ENCODE measurements at places on chromosomes 7 and 10. TPM values are rescaled to one million over a fixed set of nuclear protein-coding genes. Genes with fewer than 3 reads are reported as not detected.
A peak's percentile ranks its signal among the peaks of the same experiment; 100 is the strongest.

GRCh38 chr7:113639221-113639620 is 279.6 kb downstream of the PPP1R3A start:
- DNase-seq, result no peak

Gene POLR2J2
- 3.0 TPM for total RNA-seq

Gene EEF1AKMT2
- total RNA-seq, result 14.4 TPM

Gene PCBD1
- total RNA-seq, result 82.5 TPM

GRCh38 chr10:32949221-32949678 is 8.8 kb downstream of the ITGB1 start:
- DNase-seq, result no peak

Gene TSPAN13
- total RNA-seq, result 2.2 TPM

DNA sequence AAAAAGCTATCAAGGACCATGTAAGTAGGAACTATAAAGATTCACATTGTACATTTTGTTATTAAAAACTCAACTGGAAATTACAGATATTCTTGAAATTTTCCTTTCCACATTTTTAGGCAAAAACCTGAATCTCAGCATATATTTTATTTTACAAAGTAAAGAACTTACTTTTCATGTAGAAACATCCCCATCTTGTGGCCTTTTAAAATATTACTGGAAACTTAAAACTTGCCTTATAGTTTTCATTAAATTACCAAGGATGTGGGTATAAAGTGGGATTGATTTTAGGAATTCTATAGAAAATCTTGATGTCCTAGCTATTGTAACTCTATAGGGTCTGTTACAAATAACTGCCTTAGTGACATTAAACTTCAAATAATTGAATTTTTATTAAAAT is 10.6 kb downstream of the DBF4 start:
- no peak for DNase-seq

Gene LIPK
- total RNA-seq, result not detected

DNA sequence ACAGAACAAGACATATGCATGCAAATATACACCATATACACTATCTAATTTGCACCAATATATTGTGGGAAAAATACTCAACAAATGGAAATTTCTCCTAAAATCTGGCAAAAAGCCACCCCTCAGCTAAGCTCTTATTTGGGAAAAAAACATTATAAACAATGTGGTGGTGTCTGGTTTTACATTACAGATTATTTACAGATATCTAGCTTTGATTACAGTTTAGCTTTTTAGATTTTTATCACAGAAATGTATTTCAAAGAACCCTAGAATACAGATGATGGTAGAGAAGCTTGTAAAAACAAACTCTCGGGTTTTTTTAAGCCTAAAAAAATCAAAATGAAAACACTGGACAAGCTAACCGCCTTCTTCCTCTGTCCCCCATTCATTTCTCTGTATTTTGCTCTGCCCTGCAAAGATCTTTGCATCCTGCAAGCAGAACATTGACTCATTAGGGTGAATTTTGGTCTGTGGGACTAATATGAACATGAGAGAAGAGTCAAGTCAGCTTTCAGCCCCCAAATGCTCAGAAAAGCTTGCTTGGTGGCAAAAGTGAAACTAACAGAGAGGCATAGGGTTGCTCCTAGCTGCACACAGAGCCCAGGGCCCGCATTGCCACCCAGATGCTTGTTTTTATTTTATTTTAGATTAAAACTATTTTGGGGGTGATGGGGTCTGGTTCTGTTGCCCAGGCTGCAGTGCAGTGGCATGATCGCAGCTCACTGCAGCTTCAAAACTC is 88.8 kb upstream of the LYZL1 start:
- no peak for DNase-seq

DNA sequence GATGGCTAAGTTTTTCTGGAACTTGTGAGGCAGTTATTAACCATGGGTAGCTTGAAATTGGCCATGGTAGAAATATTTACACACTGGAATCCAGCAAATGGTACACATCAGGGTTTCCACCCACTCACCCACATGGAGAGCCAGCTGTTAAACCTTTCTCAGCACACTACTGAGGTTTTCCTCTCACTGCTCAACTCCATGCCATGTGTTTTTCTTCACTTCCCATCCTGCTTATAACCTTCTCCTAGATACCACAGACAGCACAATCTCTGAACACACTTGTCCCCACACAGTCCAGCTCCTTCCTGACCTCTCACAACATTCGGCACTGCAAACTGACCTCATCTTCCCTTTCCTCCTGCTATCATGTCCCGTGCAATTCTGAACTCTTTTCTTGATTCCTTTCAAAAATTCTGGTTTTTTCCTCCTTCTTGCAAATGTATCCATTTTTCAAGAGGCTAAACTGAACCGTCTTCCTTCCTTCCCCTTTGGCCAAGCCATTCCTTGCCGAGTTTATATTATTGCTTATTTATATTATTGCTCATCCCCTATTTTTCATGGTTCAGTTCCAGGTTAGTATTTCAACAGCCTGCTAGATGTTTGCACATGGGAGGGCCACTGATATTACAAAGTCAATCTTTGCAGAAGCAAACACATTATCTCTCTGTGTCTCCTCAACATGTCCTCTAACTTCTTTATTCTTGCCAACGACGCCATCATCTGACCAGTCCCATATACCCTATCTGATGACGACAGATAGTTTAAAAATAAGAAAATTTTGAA is 606.4 kb downstream of the SORCS1 start:
- DNase-seq, result no peak

- no peak for DNase-seq
Observed at GRCh38 chr7:139058943-139059342, 23.1 kb upstream of the ZC3HAV1L start.

Gene COL26A1
- not detected for total RNA-seq

- DNase-seq, result no peak
Observed at GRCh38 chr10:48944171-48944570, 4.5 kb upstream of the LRRC18 start.

GRCh38 chr7:4136036-4136435 is 546.1 kb upstream of the FOXK1 start:
- DNase-seq, result peak; percentile 20

Gene AKR1C2
- total RNA-seq, result 5.1 TPM

GRCh38 chr10:29829776-29830175 is 195.0 kb upstream of the SVIL start:
- no peak for DNase-seq

- no peak for DNase-seq
Observed at GRCh38 chr7:2279896-2280295, 34.3 kb downstream of the SNX8 start.
